ENCODE measurements at places on chromosomes 7 and 10.

DNA sequence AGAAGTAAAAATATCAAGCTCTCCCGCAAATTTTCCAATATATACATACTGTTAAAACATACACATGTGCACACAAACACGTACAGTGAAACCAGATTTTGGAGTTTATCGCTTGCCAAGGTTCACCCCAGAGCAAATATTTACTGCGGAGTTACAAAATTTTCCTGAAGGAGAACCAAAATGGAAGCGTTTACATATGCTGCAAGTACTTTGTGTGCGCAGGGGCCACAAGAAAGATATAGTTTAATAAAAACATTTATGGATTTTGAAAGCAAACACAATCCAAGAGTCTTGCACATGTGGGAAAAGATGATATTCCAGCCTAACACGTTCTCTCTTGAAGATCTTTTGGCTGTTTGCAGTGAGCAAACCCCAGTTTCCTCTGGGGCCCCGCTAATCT, 301.3 kb upstream of the NFE2L3 start:
- DNase-seq, result no peak

GRCh38 chr10:389261-389790, 254.1 kb downstream of the ZMYND11 start:
- no peak for DNase-seq

GRCh38 chr7:28328146-28328545, 84.2 kb upstream of the CREB5 start:
- no peak for DNase-seq

- DNase-seq, result no peak
Observed at GRCh38 chr7:27491534-27491933, 171.1 kb downstream of the HIBADH start.

- DNase-seq, result no peak
Observed at GRCh38 chr7:17677408-17677807, 262.9 kb downstream of the SNX13 start.

DNA sequence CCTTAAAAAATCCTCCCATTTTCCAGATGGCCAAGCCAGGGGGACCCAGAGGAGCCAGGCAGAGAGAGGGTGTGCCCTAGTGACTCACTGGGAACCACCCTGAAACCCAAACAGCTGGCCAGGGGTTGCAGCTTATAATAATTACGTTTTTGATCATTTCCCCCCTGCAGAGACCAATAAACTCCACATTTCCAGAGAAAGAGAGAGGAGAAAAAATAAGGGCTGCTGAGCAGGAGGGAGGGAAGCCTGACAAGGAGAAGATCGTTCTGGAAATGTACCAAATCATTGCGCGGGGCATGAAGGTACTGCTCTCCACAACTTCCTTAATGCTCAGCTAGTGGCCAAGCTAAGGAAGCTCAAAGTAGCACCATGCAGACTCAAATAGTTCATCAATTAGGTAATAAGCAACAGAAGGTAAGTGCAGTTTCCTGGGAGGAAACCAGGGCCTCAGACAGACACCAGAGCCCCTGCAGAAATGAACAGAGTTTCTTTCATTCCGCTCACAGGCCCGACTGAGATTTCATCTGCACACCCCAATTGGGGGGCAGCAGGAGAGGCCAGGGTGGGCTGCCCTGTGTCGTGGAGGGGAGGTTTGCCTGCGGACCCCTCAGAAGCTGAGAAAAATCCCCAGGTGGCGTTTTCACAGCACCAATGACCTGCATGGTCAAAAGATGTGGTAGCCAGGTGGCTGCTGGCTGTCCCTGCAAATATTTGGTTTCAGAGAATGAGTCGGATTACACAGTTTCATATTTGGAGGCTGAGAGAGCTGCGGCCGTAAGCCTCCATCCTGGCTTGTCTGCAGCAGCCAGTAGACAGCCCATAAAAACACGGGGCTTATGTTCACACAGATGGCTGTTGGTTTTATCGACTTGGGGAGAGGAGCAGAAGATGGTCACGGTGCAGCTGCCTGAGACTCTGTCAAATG, 153.2 kb upstream of the LYZL2 start:
- no peak for DNase-seq

- DNase-seq, result no peak
Observed at GRCh38 chr10:51224671-51225161, 150.4 kb downstream of the PRKG1 start.

DNA sequence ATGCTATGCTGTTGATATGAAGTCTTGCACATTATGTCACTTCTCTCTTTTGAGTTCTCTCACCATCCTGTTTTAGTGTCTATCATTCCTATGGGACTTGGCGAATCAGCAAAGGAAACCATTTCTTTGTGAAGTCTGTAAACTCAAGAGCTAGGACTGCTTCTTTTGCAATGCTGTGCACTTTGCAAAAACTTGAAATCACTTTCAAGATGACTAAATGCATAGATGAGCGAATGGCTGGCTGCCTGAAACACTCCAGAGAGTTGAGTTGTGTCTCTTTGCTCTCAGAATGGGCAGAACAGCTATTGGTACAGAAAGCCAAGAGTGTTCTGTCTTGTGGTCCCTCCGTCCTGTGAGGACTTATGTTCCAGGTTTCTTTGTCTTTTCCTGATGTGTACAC, 18.3 kb upstream of the ELMO1 start:
- no peak for DNase-seq

- DNase-seq, result no peak
Observed at GRCh38 chr10:48814933-48815332, 124.7 kb downstream of the LRRC18 start.

DNA sequence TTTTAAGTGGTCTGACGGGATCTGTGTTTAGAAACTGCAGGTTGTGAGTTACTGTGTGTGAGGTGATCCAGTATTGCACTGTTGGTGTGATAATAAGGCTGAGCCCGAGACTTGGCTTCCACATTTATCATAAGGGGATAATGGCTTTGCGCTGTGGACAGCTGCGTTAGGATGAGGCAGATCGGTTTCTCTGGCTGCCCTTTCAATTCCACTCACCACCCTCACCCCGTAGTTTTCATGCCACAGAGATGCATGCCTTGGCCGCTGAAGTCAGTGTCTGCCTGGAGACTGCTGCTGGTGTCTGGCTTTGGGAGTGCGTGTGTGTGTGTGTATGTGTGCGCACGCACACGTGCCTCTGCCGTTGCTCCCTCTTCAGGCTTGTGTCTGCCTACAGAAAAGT, 273.0 kb downstream of the CCDC3 start:
- DNase-seq, result no peak

DNA sequence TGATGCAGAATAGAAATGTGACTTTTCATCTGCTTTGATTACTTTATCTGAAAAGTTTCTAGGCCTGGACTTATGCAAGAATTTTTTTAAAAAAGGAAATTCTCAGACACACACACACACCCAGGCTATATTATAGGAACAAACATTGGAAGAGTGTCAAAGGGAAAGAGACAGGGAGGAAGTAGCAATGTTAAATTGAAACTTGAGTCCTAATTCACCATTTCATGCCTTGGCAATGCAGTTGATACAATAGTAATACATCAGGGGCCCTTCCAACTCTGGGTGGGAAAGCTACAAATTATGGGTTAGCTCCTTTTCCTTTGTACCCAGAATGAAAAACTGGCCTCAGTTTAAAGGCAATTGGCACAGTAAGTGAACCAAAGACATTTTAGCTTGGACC, 258.0 kb upstream of the LYZL1 start:
- no peak for DNase-seq

Data from coronary artery (tissue), 2 donors.